ENCODE measurements at places on chromosomes 13 and 19.

DNA sequence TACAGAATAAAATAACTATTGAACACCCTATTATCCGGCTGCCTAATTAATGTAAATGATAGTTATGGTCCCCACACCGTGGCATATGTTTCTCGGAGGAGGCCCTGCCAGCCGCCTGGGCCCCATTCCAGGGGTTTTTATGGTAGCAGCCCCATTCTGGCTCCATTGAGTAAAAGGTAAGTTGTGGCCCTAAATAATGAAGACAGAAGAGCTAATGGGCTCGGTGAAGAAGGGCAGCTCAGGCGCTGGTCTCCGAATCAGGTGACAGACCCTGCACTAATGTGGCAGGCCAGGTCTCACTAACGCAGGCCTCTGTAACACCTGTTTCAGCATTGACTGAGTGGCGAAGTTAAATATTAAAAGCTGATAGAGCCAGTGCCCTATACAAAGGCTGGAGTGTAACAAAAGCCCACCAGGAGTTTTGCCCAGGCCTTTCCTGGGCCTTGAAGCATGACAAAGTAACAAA is 19.1 kb downstream of the POP4 start:
- H3K27ac ChIP-seq: no peak overlapping the region
- H3K4me3 ChIP-seq: no peak overlapping the region
- no peaks in the 10 kb centered on the region for H3K27me3 ChIP-seq
- H3K36me3 ChIP-seq: no peaks in the 10 kb centered on the region
- no peak for DNase-seq
- H3K4me1 ChIP-seq: no peaks in the 10 kb centered on the region

- peaks cover 7% of the 10 kb centered on the region for H3K4me1 ChIP-seq
- H3K27ac ChIP-seq: no peak overlapping the region
- no peak overlapping the region for H3K4me3 ChIP-seq
- H3K36me3 ChIP-seq: no peaks in the 10 kb centered on the region
Measured at GRCh38 chr19:2250766-2251105, 1.6 kb downstream of the AMH start.

DNA sequence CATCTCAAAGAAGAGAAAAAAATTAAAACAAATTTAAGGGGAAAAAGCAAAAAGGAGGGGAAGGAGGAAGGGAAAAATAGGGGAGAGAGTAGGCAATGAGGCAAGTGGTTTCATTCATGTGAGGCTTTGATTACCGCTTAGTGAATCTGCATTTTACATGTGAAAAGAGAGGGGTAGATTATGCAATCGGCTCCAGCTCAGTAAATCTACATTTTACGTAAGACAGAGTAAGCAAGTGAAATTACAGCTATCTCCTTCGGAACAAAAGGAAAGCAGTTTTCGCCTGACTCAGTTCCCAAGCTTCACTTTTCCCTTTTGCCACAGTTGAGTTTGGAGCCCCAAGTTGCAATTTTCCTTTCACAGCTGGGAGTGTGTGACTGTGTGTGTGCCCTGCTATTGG is 16.0 kb upstream of the OLFM2 start:
- H3K27me3 ChIP-seq: no peaks in the 10 kb centered on the region
- H3K4me3 ChIP-seq: no peak overlapping the region
- no peaks in the 10 kb centered on the region for H3K36me3 ChIP-seq
- no peak overlapping the region for H3K27ac ChIP-seq
- H3K4me1 ChIP-seq: no peaks in the 10 kb centered on the region

DNA sequence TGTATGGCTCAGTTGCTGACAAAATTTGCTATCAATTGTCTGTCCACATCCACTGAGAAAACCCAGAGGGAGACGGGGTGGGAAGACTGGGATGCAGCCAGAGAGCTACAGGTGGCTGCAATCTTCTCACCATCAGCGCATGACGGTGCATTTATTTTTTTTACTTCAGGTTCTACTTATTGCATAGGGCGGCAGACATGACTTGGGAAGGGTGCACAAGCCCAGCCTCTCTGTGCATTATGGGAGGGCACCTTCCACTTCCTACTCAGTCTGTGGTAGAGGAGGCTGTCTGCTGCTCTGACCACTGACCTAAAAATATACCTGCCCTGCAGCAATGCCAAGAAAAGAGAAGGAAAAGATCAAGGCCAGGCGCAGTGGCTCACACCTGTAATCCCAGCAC is 73.1 kb downstream of the ABCC4 start:
- H3K36me3 ChIP-seq: no peaks in the 10 kb centered on the region
- H3K4me1 ChIP-seq: peaks cover 5% of the 10 kb centered on the region
- no peak overlapping the region for H3K27ac ChIP-seq
- H3K27me3 ChIP-seq: no peaks in the 10 kb centered on the region
- no peak for DNase-seq
- H3K4me3 ChIP-seq: no peak overlapping the region

GRCh38 chr13:67101730-67102467 is 128.2 kb downstream of the PCDH9 start:
- DNase-seq: no peak
- H3K4me1 ChIP-seq: no peaks in the 10 kb centered on the region
- no peak overlapping the region for H3K27ac ChIP-seq
- H3K36me3 ChIP-seq: no peaks in the 10 kb centered on the region
- no peak overlapping the region for H3K4me3 ChIP-seq

- H3K4me3 ChIP-seq: peak overlapping the region; percentile 89
- H3K4me1 ChIP-seq: peaks cover 6% of the 10 kb centered on the region
- H3K27me3 ChIP-seq: no peaks in the 10 kb centered on the region
- peaks cover 7% of the 10 kb centered on the region for H3K36me3 ChIP-seq
- DNase-seq: no peak
Measured at GRCh38 chr19:2273356-2274184, 8.4 kb downstream of the PEAK3 start.

DNA sequence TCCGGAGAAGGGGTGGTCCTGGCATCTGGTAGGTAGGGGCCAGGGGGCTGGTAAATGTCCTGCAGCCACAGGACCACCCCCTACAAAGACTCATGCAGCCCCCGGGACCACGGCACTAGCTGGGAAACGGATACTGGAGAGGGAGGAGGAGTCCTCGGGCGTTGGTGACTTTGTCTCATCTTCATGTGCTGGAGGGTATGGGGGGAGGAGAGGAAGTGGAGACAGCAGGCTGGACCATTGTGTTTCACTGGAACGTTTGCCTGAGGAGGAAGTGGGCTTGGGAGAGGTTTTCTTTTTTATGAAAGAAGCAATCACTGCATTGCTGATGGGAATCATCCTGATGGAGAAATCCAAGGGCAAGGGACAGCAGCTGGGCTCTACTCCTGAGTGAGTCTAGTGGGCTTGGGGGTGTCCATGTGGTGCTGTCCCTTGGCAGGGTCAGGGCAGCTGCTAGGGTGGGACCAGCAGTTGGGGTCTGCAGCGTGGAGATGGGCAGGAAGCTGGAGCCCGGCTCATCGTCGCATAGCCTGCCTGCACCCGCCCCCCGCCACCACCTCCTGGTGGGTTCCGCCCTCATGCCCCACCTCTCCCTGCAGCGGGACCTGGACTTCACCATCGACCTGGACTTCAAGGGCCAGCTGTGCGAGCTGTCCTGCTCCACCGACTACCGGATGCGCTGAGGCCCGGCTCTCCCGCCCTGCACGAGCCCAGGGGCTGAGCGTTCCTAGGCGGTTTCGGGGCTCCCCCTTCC is 1.7 kb upstream of the ADM5 start:
- no peaks in the 10 kb centered on the region for H3K36me3 ChIP-seq
- DNase-seq: no peak
- H3K4me1 ChIP-seq: 0 out of 2 replicates have a peak, but pooled peaks cover 2% of the 10 kb centered on the region
- H3K27me3 ChIP-seq: no peaks in the 10 kb centered on the region

GRCh38 chr19:14300303-14300702 is 80.9 kb upstream of the ADGRE5 start:
- no peaks in the 10 kb centered on the region for H3K27me3 ChIP-seq
- no peak for DNase-seq

DNA sequence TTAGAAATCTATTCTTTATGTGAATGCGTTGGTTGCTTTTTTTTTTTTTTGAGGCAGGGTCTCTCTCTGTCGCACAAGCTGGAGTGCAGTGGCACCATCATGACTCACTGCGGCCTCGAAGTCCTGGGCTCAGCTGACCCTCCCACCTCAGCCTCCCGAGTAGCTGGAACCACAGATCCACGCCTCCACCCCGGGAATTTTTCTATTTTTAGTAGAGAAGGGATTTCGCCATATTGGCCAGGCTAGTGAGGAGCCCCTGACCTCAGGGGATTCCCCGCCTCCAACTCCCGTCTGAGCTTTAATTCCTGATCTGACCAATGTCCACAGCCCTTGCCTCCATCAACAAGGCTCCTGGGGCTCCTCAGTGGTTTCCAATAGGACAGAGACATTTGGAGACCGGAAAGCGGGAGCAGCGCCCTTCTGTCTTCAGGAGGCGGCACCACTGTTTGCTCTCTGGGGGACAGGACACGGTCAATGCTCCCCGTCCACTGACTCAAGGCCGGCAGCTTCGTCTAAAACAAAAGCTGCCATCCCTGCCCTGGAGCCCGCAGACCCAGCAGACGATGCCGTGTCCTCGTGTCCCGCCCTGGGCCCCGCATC is 503 bp downstream of the TUBA3C start:
- no peaks in the 10 kb centered on the region for H3K36me3 ChIP-seq
- no peak for DNase-seq
- no peaks in the 10 kb centered on the region for H3K27me3 ChIP-seq
- no peak overlapping the region for H3K27ac ChIP-seq

- no peaks in the 10 kb centered on the region for H3K27me3 ChIP-seq
- no peak overlapping the region for H3K4me3 ChIP-seq
- H3K4me1 ChIP-seq: no peaks in the 10 kb centered on the region
- H3K27ac ChIP-seq: no peak overlapping the region
- no peak for DNase-seq
Measured at GRCh38 chr19:10736916-10737551, 19.2 kb downstream of the DNM2 start.

- no peak overlapping the region for H3K27ac ChIP-seq
- H3K4me1 ChIP-seq: no peaks in the 10 kb centered on the region
- no peaks in the 10 kb centered on the region for H3K36me3 ChIP-seq
- DNase-seq: no peak
- H3K4me3 ChIP-seq: no peak overlapping the region
- H3K27me3 ChIP-seq: no peaks in the 10 kb centered on the region
Measured at GRCh38 chr19:42532891-42533290, 4.6 kb upstream of the CEACAM1 start.

- 0 out of 2 replicates have a peak, but pooled peaks cover 4% of the 10 kb centered on the region for H3K4me1 ChIP-seq
- H3K27me3 ChIP-seq: no peaks in the 10 kb centered on the region
- no peak for DNase-seq
- no peak overlapping the region for H3K27ac ChIP-seq
- H3K36me3 ChIP-seq: no peaks in the 10 kb centered on the region
Measured at GRCh38 chr13:99009987-99010551, 32.2 kb upstream of the DOCK9 start.

- no peak for DNase-seq
- H3K36me3 ChIP-seq: no peaks in the 10 kb centered on the region
- H3K27ac ChIP-seq: no peak overlapping the region
Measured at GRCh38 chr19:8259142-8259921, 48.8 kb downstream of the CD320 start.

DNA sequence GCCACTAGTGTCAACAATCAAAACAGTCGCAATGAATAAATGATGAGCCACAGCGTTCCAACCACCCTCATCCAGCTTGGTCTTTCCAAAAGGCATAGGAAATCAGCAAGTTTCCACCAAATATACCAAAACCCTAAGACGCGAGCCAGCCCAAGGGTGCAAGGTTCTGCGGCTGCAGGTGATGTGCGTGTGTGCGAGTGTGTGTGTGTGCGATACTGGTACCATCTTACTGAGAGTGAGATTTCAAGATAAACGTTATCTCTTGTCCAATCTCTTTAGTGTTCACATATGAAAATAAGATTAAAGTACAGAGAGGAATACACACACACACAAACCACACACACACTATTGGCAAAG is 895 bp upstream of the TRPC4 start:
- H3K36me3 ChIP-seq: no peaks in the 10 kb centered on the region
- H3K4me1 ChIP-seq: no peaks in the 10 kb centered on the region
- H3K4me3 ChIP-seq: peak overlapping the region; percentile 53
- H3K27ac ChIP-seq: no peak overlapping the region
- H3K27me3 ChIP-seq: no peaks in the 10 kb centered on the region
- DNase-seq: no peak

DNA sequence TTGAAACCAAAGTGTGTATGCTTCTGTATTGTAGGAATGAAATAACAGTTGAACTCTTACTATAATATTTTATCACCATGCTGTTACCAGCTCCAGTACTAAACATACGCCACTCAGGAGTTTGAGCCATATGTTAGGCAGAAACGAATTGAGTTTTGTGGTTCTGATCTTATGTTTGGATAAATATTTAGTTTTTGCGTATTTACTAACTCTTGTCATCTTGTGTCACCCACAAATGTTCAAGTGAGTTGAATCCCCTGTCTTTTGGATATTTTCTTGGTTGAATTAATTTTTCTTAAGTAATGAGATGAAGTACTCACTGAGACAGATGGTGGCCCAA is 1.5 kb downstream of the FNDC3A start:
- peaks cover 19% of the 10 kb centered on the region for H3K4me1 ChIP-seq
- no peak for DNase-seq
- no peaks in the 10 kb centered on the region for H3K27me3 ChIP-seq
- peak overlapping the region; percentile 84 for H3K4me3 ChIP-seq

DNA sequence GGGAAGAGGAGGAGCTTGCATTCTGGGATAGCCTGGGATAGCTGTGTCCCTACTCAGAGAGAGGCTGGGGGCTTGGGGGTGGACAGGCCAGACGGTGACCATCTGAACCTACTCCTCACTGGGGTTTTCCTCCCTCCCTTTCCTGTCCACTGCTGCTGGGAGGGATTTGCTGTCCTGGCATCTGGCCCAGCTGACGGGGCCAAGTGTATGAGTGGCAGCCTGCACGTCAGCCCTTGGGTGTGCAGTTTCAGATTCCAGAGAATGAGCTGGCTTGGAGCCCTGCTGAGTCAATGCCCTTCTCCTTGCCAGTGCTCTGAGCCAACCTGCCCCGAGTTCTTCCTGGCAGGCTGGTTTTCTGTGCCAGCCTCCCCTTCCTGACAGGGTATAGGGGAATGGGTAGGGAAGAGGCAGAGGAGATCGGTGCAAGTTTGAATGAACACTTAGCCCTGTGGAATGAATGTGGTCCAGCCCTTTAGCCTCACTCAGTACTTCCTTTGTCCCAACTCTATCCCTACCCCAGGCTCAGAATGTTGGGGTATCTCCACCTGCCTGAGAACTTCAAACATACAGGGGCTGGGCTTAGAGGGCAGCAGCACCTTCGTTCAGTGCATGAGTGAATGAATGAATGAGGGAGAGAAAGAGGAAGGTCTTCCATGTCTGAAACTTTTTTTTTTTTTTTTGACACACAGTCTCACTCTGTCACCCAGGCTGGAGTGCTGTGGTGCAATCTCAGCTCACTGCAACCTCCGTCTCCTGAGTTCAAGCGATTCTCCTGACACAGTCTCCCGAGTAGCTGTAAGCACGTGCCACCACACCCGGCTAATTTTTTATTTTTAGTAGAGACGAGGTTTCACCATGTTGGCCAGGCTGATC is 1.8 kb upstream of the ANGPTL4 start:
- H3K4me3 ChIP-seq: no peak overlapping the region
- H3K27me3 ChIP-seq: no peaks in the 10 kb centered on the region
- H3K4me1 ChIP-seq: peaks cover 22% of the 10 kb centered on the region
- no peaks in the 10 kb centered on the region for H3K36me3 ChIP-seq
- DNase-seq: peak; percentile 93

GRCh38 chr13:26784704-26785639 is 24.4 kb upstream of the GPR12 start:
- no peak overlapping the region for H3K4me3 ChIP-seq
- no peaks in the 10 kb centered on the region for H3K36me3 ChIP-seq
- H3K27me3 ChIP-seq: peaks cover 4% of the 10 kb centered on the region
- no peak for DNase-seq
